ENCODE measurements at places on chromosomes 5 and 9.

- DNase-seq = no peak
Observed at GRCh38 chr5:148794275-148794674, 32.1 kb upstream of the ADRB2 start.

DNA sequence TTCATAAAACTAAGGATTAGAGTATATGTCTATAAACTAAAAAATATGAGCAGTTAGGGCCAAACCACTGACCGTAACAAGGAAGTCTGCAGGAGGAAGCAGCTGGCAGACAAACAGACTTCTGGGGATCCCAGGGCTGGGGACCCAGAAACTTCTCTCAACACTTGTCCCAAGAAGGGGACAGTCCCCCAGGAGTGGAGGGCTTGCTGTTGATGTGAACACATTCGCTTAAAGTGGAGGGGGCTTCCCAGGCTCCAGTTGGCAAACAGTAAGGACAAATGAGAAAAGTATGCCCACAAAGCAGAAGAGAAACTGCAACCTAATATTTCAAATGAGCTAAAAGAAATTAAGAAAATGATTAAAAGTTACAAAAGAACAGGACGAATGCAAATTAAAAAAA is 83.7 kb downstream of the PDE8B start:
- no peak for DNase-seq

DNA sequence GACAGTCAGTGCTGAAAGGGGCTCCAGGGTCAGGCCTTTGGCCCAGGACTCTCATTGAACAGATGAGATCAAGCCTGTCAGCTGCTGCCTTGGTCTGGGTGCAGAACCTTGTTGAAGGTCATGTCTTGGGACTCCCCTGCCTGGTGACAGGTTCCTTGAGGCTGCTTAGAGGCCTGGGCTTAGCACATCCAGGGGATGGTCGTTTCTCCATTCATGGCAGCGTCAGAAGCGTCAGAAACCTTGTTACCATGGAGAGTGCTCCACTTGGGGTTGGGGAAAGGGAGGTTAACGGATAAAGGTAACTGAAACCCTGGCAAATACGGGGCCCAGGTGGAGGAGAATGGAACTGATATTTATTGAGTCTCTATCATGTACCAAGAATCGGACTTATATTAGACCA is 8.8 kb downstream of the ARPC5L start:
- no peak for DNase-seq

DNA sequence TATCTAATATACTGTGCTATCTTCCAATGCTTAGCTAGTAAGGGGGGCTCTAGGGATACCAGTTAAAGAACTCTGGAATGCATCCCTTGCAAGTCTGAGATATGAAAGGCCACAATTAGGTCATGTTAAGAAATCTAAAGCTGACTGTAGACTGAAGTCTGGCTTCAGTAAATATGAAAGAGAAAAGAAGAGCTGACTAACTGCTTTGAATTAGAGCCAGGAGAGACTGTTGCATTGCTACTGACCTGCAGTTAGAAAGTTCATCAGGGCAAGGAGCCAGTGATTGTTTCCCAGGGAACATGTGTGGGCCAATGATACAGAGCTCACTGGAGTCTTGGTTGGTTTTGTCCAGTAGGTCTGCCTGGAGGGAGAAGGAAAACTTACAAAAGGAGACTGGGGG is 472.1 kb upstream of the TNC start:
- no peak for DNase-seq

- no peak for DNase-seq
Observed at GRCh38 chr5:173090639-173091038, 34.5 kb downstream of the CREBRF start.

- no peak for DNase-seq
Observed at GRCh38 chr5:127311781-127312525, 21.4 kb downstream of the MEGF10 start.

GRCh38 chr9:115593587-115594091 is 475.7 kb upstream of the TNC start:
- DNase-seq = peak; percentile 65

GRCh38 chr5:133602835-133603380 is 9.4 kb downstream of the FSTL4 start:
- no peak for DNase-seq

- DNase-seq = peak; percentile 59
Observed at GRCh38 chr9:27385606-27386322, 88.8 kb upstream of the EQTN start.

GRCh38 chr5:40405996-40406740 is 273.5 kb upstream of the PTGER4 start:
- DNase-seq = peak; percentile 30

DNA sequence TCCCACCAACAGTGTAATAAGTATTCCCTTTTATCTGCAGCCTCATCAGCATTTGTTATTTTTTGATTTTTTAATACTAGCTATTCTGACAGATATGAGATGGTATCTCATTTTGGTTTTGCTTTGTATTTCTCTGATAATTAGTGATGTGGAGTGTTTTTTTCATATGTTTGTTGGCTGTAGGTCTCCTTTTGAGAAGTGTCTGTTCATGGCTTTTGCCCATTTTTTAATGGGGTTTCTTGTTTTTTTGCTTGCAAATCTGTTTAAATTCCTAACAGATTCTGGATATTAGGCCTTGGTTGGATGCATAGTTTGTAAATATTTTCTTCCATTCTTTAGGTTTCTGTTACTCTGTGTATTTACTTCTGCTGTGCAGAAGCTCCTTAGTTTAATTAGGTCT is 445.4 kb upstream of the DAB2 start:
- no peak for DNase-seq

GRCh38 chr9:136245219-136246150 is at the start of gene QSOX2:
Gene QSOX2, minus strand, starts transcription at chr9:136245812. Its CDS starts 9 bp downstream, at chr9:136245803.
- DNase-seq = peak; percentile 50

DNA sequence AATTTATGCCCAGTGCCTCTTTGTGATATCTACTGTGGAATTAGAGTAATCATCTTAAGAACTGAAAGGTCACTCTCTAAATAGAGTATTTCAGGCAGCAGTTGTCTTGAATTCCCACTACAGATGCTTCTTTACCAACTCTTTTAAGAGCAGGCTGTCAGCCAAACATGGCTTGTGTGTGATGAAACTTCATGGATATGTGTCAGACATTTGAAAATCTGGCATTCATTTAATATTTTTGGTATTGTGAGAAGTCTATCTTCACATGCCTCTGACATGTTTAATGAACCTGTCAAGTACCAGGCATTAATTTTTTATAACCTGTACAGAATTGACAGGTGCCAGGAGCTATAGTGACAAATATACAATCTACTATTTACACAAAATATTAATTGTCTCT is 318.6 kb downstream of the CDH9 start:
- DNase-seq = no peak

DNA sequence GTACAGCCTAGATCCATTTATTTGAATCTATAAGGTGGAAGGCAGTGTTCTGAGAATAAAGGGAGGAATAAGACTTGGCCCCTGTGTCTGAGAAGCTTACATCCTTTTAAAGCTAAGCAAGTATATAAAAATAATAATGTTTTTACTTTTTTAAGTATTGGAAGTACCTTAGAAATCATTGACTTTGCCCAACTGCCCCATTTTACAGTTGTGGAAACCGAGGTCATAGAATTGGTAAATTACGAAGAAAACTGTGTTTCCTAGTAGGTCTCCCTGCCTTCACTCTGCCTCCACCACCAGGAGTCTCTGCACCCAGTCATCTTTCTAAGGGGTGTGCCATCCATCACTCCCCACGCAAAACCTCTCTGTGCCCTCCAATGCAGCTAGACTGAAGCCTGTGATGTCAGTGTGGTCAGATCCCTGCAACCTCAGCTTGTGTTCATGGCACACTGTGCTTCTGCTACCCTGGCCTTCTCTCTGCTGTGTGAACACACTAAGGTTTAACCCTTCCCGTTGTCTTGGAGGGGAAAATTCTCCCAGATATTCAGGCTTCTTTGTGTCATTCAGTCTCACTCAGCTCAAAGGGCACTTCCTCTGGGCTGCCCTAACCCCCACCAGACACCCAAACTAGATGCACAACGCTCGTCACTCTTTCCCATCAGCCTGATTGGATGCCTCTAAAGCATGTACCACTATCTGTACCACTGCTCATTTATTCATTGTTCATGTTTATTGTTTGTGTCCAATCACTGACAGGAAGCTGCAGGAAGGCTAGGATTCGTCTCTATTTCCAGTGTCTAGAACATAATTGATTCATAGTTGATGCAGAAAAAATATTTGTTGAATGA is 18.2 kb downstream of the ADRB2 start:
- no peak for DNase-seq

DNA sequence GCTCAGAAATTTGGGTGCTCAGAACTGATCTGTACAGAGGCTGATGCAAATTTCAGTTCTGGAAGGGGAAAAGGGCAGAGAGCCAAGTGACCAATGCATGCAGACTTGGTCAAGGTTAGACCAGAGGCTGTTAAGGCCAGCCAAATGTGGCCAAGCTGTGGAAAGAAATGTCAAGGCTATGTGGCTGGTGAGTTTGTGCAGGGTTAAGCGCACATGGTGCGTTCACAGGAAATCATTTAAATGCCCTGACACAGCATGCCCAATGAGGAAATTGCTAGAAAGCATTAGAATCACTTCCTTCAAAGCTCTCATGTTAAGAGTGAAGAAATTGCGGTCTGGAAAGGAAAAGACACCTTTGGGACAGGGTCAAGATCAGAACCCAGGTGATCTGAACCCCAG is 58.0 kb downstream of the PTPN3 start:
- no peak for DNase-seq

GRCh38 chr5:159214486-159215271 is 5.3 kb upstream of the RNF145 start:
- no peak for DNase-seq
